Bone marrow (tissue), 2 donors: ENCODE measurements at places on chromosomes 6 and 20.
A peak's percentile ranks its signal among the peaks of the same experiment; 100 is the strongest.

DNA sequence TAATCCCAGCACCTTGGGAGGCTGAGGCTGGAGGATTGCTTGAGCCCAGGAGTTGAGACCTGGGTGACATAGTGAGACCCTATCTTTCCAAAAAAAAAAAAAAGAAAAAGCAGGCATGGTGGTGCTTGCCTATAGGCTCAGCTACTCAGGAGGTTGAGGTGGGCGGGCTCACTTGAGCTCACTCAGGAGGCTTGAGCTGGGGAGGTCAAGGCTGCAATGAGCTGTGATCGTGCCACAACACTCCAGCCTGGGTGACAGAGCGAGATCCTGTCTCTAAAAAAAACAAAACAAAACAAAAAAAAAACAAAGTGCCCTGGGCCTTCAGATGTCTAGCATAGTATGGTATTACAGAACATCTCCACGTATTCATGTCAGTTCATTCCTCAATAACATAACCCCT, 42.9 kb downstream of the ZFAND3 start:
- no peak for DNase-seq

GRCh38 chr6:2940010-2940850, 31.1 kb downstream of the SERPINB6 start:
- DNase-seq, result peak; percentile 45

GRCh38 chr6:116500969-116501433, 10.4 kb upstream of the CALHM5 start:
- no peak for DNase-seq

DNA sequence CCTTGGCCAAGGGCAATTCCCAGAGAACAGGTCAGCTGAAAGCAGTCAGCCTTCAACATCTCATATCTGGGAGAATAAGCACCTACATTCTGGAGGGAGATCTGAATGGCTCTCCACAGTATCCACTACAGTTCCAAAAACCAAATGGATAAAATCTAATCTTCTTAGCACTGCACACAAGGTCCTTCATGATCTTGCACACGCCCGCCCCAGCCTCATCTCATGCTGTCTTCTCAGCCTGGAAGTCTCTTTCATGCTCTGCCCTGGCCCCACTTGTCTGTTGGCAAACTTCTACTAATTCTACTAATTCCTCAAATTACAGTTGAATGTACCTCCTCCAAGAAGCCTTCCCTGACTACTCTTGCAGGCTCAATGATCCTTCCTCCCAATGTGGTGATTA, 1.8 kb upstream of the TTBK1 start:
- no peak for DNase-seq

DNA sequence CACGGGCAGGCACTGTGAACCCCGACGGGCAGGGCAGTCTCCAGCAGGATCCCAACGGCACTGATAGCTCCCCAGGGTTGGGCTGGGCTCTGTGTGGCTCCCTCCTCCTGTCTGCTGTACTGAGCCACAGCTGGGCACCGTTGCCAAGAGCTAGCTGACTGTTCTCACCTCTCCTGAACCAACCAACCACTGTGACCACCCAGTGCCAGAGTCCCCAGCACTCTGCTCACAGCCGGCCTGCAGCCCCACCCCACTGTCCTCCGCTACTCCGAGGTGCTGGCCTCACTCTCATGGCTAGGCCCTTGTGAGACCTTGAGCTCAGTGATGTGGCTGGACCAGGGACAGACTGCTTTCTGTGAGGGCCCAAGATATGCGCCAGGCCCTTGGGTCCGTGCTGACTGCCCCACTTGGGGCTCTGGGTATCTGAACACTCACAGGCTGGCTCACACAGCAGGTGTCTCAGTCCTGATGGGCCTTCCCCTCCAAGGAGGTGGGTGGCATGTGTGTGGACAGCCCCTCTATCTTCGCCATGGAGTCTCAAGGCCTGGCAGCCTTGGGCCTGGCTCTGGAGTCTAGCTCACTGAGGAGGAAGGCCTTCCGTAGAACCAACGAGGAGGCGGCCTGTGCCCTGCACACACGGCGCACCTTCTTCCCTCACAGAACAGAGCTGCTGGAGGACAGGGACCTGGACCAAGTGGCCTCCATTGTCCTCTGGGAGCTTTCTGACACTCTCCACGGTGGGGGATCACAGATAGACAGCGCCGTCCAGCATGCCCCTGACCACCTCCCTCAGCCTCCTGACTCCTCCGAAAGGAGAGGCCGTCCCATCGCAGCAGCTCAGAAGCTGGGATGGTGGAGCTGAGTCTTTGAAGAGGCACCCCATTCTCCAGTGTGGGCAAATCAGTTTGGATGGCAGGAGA, 53.5 kb downstream of the TCP11 start:
- no peak for DNase-seq

DNA sequence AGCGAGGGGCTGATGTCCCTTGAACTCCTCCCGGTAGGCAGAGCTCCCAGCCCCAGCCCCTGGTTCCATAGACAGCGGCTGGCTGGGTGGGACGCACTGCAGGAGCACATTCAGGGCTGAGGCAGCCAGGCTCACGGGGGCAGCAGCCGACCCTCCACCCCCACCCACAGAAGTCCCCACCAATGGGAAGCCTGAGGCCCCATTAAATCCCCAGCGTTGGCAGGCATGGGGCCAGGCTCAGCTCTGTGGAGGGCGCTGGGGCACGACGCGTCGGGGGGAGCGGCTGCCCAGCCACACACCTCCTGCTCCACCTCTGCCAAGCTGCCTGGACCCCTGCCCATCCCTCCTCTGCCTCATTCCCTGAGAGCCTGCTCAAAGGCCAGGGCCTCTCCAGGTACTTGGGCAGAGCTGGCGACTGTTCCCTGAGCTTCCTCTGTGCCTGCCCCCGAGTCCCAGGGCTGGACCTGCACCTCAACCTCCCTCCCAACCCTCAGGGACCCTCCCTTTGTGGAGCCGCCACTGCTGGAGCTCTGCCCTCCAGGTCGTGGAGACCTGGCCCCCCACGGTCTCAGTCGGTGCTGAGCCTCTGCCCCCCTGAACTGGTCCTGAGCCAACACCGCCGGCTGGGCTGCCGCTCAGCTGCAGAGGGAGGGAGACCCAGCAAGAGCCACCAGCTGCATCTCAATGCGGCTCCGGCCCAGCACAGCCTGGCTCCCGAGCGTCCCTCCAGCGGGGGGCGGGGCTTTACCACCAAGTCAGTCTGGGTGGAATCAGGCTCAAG, 9.1 kb downstream of the CHRNA4 start:
- DNase-seq, result no peak

- no peak for DNase-seq
Observed at GRCh38 chr6:46901882-46902314, 19.8 kb downstream of the ADGRF5 start.

DNA sequence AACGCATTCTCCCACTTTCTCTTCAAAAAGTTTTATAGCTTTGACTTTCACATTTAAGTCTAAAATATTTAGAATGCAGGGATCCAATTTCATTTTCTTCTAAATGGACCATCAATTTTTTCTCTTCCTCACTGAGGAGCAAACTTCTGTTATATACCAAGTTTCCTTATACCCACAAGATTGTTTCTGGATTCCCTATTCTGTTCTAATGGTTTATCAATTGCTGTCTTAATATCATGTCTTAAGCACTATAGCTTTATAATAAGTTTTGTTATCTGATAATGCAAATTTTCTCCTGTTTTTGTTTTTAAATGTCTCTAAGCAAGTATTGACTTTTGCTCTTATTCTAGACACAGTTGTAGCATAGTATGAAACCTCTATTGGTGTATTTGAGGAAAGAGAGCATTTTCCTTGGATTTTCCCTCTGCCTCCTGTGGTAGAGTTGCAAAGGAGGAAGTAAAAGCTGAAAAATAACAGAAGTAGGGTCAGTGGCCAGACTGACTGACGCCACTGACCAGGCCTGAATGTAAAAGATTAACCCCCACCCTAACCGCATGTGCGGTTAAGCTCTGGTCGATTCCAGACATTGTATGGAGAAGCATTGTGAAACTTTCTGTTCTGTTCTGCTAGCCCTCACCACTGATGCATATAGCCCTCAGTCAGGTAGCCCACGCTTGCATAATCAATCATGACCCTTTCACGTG, 40.3 kb downstream of the GPX5 start:
- DNase-seq, result no peak

DNA sequence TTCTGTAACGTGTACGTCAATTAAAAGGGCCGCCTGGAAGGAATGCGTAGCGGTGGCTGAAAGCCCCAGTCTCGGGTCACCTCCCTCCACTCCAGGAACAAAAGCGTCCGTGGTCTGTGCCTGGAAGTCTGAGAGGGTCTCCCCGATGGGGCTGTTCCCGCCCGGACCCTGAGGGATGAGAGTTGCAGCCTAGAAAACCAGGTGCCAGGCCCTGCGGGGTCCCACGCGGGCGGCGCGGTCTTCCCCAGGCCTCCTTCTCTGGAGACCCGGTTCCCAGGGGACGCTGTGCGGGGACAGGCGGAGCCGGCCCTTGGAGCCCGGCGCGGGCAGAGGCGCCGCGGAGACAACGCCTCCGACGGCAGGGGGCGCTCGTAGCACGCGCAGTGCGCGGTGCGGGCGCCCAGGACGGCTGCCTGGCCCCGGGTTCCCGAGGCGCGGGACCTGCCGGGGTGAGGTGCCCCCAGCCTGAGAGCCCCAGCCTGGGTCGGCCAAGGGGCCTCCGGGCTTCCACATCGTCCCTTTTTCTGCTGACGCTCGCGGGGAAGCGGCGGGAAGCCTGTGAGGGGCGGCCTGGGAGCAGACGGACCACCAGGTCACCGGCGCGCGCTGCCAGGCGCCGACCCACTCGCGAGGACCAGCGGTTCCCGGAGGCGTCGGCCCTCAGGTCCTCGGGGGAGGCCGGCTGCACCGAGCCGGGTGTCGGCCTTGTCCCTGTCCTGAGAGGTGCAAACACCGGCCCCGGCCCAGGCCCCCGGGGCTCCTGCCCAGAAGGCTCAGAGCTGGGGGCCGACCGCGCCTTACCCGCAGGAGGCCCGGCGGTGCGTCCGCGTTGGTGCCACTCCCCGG, 5.3 kb upstream of the FOXC1 start:
- no peak for DNase-seq

GRCh38 chr20:25016471-25016870, 23.9 kb upstream of the APMAP start:
- no peak for DNase-seq

- DNase-seq, result no peak
Observed at GRCh38 chr6:79538106-79538971, 1.1 kb upstream of the LCA5 start.

DNA sequence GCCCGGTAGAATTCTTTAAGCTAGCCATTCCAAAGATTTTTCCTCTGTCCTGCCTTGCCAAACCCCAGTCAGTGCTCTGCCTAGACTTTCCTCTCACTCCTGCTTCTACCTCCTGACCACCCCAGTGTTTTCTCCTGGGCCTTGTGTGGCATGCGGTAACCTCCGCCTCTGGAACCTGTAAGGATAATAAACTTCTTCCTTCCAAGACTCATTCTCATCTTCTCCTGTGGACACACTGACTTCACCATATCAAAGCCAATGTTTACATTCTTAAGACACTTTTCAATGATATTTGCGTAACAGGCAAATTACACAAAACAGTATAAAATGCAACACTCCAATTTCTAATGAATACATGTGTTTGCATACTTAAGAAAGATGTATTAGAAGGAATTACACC, 354.6 kb downstream of the RNF144B start:
- no peak for DNase-seq

DNA sequence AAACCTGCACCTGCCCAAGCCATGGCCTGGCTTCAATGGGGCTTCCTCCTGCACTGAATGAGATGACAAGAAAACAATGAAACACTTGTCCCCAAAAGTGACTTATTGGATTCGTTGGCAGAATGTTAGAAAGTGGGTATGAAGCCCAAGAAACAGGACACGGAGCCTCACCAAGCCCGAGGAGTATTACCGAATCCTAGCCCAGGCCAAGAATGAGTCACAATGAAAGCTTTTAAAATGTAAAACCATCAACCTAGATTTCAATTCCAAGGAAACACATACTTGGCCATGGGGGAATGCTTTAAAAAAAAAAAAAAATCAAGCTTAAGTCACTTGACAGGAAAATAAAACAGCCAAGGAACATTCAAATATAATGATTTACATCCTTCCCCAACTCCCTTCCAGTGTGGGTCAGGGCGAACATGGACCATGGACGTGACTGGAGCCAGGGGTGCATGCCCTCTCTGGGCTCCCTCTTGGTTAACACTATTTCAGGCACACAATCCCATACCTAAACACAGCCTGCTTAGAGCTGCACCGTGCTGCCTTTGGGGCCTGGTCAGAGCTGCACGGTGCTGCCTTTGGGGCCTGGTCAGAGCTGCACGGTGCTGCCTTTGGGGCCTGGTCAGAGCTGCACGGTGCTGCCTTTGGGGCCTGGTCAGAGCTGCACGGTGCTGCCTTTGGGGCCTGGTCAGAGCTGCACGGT, 3.1 kb upstream of the STX16 start:
- DNase-seq, result no peak

DNA sequence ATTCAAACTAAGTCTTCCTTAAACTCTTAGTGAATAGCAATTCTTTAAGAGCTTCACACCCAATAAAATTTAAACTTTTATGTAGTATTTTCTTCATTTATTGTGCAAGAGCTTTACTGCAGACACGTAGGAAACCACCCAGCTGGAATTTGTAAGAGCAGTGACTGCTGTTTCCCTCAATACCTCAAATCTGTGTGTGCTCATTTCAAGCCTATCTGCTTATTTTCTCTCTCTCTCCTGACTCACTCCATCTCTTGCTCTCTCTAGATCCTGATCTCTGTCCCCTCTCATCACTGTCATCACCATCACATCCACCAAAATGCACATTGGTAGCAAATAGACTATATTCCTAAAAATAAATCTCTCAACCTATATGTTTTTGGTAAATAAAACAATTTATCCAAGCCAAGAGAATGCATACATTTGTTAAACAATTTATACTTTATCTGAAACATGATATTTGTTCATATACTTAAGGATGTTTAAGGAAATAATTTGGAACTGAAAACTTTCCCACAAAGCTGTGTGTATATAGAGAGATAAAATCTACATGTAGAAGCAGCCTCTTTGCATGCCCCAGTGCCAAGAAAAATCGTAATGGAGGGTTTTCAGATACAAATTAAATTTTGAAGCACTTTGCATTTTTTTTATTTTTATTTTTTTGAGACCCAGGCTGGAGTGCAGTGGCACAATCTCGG, 273.0 kb downstream of the TFAP2A start:
- DNase-seq, result no peak

GRCh38 chr6:166830185-166830890, 126.0 kb downstream of the RNASET2 start:
- no peak for DNase-seq

DNA sequence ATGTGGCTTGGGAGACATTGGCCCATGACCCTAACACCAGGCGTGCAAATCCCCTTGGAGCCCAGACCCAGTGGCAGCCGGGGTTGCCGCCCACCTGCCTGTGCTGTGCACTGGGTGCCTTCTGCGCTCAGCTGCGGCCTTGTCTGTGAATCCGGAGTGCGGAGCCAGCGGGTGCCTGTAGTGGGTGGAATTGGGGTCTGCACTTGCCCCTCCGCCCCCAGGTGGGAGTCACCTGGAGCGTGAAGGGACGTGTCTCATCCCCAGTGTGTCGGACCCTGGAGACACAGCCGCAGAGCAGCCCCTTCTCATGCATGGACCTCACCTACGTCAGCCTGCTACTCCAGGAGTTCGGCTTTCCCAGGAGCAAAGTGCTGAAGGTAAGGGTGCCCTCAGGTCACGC, 22.9 kb upstream of the PYGB start:
- no peak for DNase-seq
